Naive thymus-derived CD4-positive, alpha-beta T cell (primary cell): ENCODE measurements at places on chromosomes 7 and 10. TPM values are rescaled to one million over a fixed set of nuclear protein-coding genes. Genes with fewer than 3 reads are reported as not detected.

DNA sequence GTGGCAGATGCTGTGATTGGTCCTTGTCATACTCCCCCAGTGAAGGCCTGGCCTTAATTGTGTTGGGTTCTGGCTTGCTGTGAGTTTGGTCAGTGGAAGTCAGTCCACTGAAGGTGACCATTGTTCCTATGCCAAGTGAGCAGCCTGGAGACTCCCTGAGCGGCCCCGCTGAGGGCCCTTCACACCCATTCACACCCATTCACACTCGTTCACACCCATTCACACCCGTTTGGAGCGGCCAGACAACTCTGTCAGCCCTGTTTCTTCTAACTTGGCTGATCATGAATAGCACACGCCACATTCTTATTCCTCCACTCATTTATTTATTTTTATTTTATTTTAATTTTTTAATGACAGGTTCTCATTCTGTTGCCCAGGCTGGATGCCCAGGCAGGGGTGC lies 61.5 kb downstream of the C10orf120 start:
- no peak for DNase-seq

GRCh38 chr10:4278186-4278585 lies 493.2 kb upstream of the KLF6 start:
- no peak for DNase-seq

The TMEM229A gene
- not detected for polyA plus RNA-seq

The VENTX gene
- not detected for polyA plus RNA-seq
